ENCODE measurements at places on chromosomes 11 and 22. TPM values are rescaled to one million over a fixed set of nuclear protein-coding genes. Genes with fewer than 3 reads are reported as not detected.

Gene TMEM151A
- 54.6 TPM for polyA plus RNA-seq

GRCh38 chr11:76588455-76589325 is 81.9 kb downstream of the LRRC32 start:
- DNase-seq, result no peak

DNA sequence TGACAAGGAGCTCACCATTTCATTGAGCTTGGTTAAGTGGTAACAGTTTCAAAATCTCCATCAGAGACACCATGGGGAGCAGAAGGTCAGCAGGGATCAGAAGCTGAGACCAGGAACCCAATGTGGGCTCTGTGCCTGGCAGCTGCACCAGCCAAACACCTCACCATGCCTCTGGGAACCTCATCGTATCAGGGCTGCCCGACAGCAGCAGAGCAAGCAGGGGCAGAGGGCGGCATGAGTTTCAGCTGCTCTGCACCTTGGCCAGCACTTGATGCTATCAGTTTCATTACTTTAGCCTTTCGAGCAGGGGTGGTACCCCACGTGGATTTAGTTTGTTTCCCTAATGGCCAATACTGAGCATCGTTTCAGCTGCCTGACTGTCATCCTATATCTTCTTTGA is 77.8 kb downstream of the DGCR2 start:
- DNase-seq, result no peak

DNA sequence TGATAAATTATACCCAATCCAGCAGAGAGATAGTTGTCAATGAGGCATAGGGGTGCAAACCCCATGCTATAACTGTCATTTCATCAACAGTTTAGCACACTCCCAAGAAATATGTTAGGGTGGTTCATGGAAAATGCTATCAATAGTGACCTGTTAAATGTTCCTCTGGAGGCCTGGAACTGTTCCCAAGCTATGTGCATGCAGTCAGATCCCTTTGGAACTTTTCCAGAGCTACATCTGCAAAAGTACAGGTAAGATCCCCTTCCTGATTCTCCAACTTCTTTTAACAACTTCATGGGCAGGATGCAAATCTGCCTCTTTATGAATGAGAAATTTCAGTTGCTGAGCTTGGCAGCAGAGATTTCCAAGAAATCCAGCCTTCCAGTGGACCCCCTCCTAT is 27.2 kb downstream of the ABTB2 start:
- DNase-seq, result no peak

DNA sequence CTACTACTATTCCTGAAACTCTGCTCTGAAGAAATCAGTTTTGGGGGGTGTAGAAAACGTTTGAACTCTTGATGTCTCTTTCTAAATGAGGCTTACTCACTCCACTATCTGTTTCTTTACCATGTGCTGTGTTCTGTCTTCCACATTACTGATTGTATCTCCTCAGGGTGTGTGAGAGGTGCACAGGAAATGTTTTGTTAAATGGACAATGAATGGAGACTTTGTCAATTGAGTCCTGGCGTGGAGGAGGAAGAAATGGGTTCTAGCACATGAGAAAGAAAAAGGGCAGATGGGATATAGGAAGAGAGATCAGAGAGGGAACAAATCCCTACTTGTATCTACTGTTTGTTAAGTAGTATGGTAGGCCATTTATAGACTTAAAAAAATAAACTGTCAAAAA is 577.1 kb upstream of the CCDC90B start:
- DNase-seq, result no peak

DNA sequence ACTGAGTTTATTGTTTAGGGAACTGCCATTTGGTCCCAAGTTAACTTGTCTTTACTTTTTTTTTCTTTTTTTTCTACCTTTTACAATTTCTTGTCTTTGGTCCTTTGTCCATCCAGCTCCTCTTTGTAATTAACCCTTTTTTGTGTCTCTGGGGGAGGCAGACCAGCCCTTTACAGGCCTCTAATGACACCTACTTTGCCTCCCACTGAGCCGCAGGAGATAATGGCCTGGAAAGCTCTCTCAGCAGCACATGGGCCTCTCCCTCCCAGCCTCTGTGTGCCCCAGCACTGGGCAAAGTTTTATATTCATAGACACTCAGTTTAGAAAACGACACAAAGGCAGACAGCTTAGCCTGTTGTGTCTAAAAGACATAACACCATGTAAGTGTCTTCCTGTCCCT is 480.4 kb downstream of the SOX6 start:
- DNase-seq, result no peak

DNA sequence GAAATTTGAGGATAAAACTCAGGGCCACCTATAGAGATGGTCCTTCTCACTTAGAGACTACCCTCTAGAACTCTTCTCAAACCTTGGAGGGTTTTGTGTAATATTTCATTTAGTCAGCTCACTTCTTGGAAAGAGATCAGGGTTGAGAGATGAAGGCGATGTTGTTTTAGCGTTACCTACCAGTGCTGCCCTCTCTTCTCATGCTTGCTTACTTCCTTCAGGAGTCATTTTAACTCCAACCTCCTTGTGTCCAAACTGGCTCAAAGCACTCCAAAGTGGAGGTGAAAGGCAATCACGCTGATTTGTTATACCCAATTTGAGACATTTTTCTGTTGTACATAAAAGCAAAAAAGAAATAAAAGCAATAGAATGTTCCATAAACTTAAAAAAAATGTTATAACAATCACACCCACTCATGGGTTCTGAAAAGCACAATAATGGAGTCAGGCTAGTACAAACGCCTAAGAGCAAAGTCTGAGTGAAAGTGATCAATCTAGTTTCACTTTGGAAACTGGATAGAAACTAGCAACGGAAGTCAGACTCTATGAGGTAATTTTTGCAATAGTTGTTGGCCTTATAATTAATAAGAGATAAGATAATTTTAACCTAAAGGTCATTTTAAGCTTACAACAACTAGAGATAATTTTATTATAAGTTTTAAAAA is 117.1 kb downstream of the MRTFA start:
- no peak for DNase-seq

DNA sequence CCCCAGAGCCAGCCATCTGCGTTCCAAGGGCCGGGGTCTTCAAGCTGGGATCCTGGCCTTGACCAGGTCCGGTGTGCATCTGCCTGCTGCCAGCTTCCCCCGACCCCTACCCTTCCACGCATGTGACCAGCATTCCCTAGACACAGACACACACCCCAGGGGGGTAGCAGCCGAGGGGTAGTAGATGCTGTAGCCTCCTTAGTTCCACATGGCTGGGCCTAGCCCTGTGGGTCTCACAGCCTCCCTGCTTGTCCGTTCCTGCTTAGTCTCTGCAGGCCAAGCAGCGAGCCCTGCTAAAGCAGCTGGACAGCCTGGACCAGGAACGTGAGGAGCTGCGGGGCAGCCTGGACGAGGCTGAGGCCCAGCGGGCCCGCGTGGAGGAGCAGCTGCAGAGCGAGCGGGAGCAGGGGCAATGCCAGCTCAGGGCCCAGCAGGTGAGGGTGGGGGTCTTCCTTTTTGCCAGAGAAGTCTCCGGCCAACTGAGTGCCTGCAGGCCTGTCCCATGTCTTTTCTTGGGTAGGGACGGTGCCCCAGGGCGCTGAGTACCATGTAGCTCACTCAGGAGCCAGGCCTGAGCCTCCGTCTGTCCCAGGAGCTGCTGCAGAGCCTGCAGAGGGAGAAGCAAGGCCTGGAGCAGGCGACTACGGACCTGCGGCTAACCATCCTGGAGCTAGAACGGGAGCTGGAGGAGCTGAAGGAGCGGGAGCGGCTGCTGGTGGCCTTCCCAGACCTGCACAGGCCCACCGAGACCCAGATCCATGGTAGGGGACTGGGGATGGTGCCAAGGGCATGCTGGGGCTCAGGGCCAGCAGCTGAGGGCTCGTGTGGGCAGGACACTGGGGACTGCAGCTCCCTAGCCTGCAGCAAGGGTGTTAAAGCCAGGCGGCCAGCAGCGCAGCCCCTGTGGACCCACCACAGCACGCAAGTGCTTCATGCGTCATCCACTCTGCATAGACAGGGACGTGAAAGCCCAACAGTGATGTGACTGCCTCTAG is 13.6 kb downstream of the RNF215 start:
- DNase-seq, result no peak

DNA sequence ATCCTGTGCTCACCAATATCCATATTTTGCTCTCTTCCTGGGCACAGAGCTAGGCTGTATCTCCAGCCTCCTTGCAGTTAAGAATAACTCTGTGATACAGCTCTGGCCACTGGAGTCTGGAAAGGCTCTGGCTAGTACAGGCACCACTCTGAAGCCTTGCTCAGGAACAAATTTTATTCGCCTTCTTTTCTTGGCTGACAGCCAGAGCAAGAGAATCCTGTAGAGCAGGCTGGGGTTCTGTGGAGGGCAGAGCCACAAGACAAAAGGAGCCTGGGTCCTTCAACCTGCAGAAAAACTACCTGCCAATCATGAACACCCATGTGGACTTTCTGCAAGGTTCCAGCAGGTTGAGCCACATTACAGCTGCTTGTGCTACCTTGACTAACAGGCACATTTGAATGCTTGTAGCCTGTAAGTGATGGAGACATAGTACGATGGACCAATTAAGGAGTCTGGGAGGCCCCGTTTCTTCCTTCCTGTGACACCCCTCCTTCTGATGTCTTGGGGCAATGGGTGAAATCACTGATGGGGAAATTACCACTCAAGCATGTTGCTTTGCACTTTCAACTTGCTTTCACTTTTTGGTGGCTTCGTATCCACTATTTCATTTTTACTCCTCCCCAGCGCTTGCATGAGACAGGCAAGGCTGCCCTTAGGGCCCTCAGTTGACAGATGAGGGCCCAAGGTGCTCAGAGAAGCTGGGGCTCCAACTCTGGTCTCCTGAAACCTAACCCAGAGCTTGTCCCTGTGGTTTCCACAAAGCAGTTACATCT is 267.2 kb upstream of the SYN3 start:
- DNase-seq, result no peak

DNA sequence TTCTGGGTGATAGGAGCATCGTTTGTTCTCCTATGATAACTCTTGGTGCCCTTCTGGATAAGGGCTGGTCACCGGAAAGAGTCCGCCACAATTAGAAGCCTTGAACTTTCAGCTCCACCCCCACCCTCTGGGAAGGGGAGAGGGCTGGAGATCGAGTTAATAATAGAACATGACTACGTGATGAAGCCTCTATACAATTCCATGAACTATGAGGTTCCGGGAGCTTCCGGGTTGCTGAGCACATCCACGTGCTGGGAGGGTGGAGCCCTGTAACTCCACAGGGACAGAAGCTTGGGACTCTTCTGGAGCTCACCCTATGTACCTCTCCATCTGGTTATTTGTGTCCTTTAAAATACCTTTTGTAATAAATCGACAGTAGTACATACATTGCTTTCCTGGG is 40.3 kb downstream of the ARHGAP42 start:
- DNase-seq, result no peak

GRCh38 chr11:65298131-65298535 is 16.5 kb upstream of the CDC42EP2 start:
- no peak for DNase-seq

- DNase-seq, result no peak
Observed at GRCh38 chr11:61543606-61544306, 35.2 kb downstream of the LRRC10B start.

Data from brain (organoid and tissue), 16 donors.